NCI-H510A treated with DMSO at 0.1 percent for 48 hours (cell line): ENCODE measurements at places on chromosomes 4 and X.

DNA sequence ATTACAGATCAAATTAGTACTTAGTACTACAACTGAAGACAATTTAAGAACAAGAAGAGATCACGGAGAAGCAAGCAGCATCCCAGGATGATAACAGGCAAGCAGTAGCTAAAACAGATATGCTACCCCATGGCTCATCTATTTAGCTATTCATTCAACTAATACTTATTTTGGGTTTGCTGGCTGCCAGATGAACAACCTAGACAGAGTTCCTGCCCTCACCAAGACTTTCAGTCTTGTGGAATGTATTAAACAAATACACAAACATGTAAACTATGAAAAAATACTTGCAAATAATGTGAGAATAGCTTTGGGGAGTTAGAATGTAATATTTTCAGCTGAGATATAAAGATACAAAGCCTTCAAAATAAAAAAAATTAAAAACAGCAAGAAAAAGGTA lies 2.4 kb upstream of the CORIN start:
- no peak for DNase-seq

GRCh38 chrX:151977009-151977408 lies 2.5 kb upstream of the GABRE start:
- no peak for DNase-seq

GRCh38 chr4:86631166-86631565 lies 37.1 kb downstream of the PTPN13 start:
- DNase-seq: no peak

- no peak for DNase-seq
Observed at GRCh38 chrX:49627086-49627777, 28.4 kb downstream of the GAGE1 start.

DNA sequence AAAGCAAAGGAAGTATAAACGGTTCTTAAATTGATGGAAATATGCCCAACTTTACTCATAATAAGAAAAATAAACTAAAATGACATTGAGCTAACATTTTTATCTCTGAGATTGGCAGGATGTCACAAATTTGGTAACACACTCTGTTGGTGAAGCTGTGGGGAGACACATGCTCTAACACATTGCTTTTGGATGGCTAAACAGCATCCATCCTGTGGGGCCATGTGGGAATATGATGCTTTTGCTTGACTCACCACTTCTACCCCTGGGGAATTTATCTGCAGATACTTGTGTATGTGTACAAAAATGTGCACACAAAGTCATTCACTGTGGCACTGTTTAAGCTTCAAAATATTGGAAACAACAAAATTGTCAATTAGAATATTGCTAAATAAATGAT lies 100.2 kb downstream of the ANAPC4 start:
- DNase-seq: no peak

GRCh38 chr4:15653864-15654592 lies 1.1 kb downstream of the FBXL5 start:
- no peak for DNase-seq

GRCh38 chrX:71958281-71958675 lies 47.6 kb downstream of the NHSL2 start:
- no peak for DNase-seq

- DNase-seq: no peak
Observed at GRCh38 chrX:124030520-124030919, 69.0 kb downstream of the STAG2 start.

GRCh38 chrX:13285229-13285628 lies 34.6 kb downstream of the ATXN3L start:
- DNase-seq: no peak
